Chondrocyte (in vitro differentiated cells): ENCODE measurements at places on chromosomes 12 and 14. TPM values are rescaled to one million over a fixed set of nuclear protein-coding genes. Genes with fewer than 3 reads are reported as not detected.

ADAMTS20 gene
- total RNA-seq: 0.18 to 0.22 TPM in 2 of 3 replicates, not detected in the other

ZDHHC22 gene
- total RNA-seq: 0.13 to 0.30 TPM (median 0.15 TPM) in 3 replicates

CDK2 gene
- 25.5 to 41.4 TPM (median 26.1 TPM) in 3 replicates for total RNA-seq

TMEM132D gene
- total RNA-seq: 1.4 to 3.7 TPM (median 3.1 TPM) in 3 replicates

DLK1 gene
- total RNA-seq: 0.33 to 0.45 TPM in 2 of 3 replicates, not detected in the other

ARMH4 gene
- total RNA-seq: 22.7 to 30.4 TPM (median 23.3 TPM) in 3 replicates

EIF2B1 gene
- 37.4 to 59.5 TPM (median 39.5 TPM) in 3 replicates for total RNA-seq

DNA sequence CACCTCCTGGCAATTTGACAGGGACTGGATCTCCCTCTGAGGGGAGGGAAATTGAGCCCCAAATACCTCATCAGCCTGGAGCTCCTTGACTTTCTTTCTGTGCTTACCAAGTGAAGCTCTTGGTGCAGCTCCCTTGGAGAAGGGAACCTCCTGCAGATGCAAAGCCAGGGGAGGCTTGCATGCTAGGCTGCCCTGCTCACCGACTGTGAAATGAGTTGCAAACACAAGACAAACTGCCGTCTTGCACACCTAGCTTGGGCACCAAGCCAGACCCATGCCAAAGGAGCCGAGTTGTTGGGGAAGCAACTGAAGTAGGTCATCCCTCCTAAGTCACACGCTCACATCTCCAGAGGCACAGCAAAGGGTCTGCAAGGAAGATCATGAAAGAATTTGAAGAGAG lies 95.2 kb downstream of the GTF2A1 start:
- H3K4me3 ChIP-seq: no peak overlapping the region
- no peaks in the 10 kb centered on the region for H3K36me3 ChIP-seq
- no peak for DNase-seq
- H3K4me1 ChIP-seq: no peaks in the 10 kb centered on the region
- H3K27me3 ChIP-seq: peaks cover 4% of the 10 kb centered on the region

DNA sequence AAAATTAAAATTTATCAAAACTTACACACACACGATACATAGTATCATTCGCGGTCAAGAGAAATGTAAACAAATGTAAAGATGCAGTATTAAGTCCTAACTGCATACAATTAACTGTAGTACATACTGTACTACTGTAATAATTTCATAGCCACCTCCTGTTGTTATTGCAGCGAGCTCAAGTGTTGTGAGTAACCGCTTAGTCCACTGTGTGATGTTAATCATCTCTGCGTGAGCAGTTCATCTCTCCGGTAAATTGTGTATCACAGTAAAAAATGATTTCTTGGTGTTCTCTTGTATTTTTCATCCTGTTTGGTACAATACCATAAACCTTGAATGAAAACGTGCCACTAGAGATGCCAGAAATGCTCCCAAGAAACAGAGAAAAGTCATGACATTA lies 6.5 kb downstream of the EPS8 start:
- peak overlapping the region; percentile 92 for H3K27ac ChIP-seq
- no peak for DNase-seq
- peaks cover 88% of the 10 kb centered on the region for H3K4me1 ChIP-seq
- H3K36me3 ChIP-seq: peaks cover 5% of the 10 kb centered on the region
- H3K4me3 ChIP-seq: peak overlapping the region; percentile 37
- H3K27me3 ChIP-seq: no peaks in the 10 kb centered on the region

- no peaks in the 10 kb centered on the region for H3K27me3 ChIP-seq
- H3K4me3 ChIP-seq: no peak overlapping the region
- H3K4me1 ChIP-seq: peaks cover 4% of the 10 kb centered on the region
- no peak for DNase-seq
- no peaks in the 10 kb centered on the region for H3K36me3 ChIP-seq
Measured at GRCh38 chr14:102121567-102121966, 18.1 kb upstream of the WDR20 start.

GRCh38 chr12:117875744-117876435 lies 92.9 kb downstream of the KSR2 start:
- H3K36me3 ChIP-seq: no peaks in the 10 kb centered on the region
- no peak overlapping the region for H3K27ac ChIP-seq
- no peak for DNase-seq

DNA sequence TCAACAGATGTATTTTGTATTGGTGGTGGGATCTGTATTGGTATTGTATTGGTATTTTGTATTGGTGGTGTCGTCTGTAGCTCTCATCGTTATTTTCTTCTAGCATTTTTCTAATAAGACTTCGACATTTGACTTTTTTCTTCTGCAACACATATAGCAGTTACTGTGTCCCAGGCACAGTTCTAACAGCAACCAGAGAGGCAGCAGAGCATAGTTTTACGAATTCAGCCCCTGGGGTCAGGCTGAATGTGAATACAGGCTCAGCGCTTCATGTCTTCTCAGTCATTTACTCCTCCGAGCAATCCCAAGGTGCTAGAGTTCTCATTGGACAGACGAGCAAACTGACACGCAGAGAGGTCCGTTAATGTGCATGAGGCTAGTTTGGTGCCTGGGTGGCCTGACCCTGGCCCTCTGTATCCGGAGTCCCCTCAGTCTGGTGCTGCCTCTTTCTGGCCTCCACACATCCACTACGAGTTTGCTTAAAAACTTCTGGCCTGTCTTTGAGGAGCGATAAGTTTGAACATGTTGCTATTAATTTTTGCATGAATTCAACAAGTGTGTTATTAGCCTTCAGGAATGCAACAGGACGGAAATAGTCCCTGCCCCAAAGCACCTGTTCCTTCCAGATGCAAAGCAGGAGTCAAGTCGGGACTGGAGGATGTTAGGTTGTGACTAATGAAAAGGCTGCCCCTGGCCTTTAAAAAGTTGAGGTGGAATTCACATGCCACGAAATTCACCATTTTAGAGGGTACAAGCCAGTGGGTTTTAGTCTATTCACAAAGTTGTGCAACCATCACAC lies 87.0 kb downstream of the GLT1D1 start:
- H3K27me3 ChIP-seq: peaks cover 3% of the 10 kb centered on the region
- no peak for DNase-seq
- no peaks in the 10 kb centered on the region for H3K4me1 ChIP-seq
- no peak overlapping the region for H3K4me3 ChIP-seq
- no peak overlapping the region for H3K27ac ChIP-seq
- no peaks in the 10 kb centered on the region for H3K36me3 ChIP-seq

- H3K36me3 ChIP-seq: peaks cover 4% of the 10 kb centered on the region
- H3K27ac ChIP-seq: no peak overlapping the region
- H3K27me3 ChIP-seq: peaks cover 26% of the 10 kb centered on the region
- no peak for DNase-seq
- H3K4me1 ChIP-seq: no peaks in the 10 kb centered on the region
- no peak overlapping the region for H3K4me3 ChIP-seq
Measured at GRCh38 chr12:106551410-106551809, 31.4 kb upstream of the RFX4 start.

GRCh38 chr14:27253966-27254365 lies 656.1 kb upstream of the NOVA1 start:
- H3K4me1 ChIP-seq: no peaks in the 10 kb centered on the region
- no peak for DNase-seq
- no peaks in the 10 kb centered on the region for H3K27me3 ChIP-seq
- no peaks in the 10 kb centered on the region for H3K36me3 ChIP-seq

GRCh38 chr14:88188745-88189416 lies 134.2 kb downstream of the KCNK10 start:
- H3K4me1 ChIP-seq: peaks cover 3% of the 10 kb centered on the region
- no peak for DNase-seq
- H3K36me3 ChIP-seq: no peaks in the 10 kb centered on the region
- H3K4me3 ChIP-seq: no peak overlapping the region
- H3K27me3 ChIP-seq: peaks cover 9% of the 10 kb centered on the region

DNA sequence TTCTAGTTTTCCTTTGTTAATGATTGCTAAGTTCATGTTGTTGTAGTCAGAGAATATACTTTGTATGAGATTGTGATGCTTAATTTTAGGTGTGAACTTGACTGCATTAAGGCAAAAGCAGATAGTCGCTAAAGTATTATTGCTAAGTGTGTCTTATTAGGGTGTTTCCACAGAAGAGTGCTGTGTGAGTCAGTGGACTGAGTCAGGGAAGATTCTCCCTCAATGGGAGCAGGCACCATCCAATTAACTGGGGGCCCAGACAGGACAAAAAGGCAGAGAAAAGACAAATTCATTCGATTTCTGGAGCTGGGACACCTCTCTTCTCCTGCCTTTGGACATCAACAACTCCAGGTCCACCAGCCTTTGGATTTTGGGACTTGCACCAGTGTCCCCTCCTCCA lies 48.5 kb downstream of the BAZ1A start:
- no peak for DNase-seq
- no peak overlapping the region for H3K27ac ChIP-seq
- peaks cover 11% of the 10 kb centered on the region for H3K36me3 ChIP-seq

DNA sequence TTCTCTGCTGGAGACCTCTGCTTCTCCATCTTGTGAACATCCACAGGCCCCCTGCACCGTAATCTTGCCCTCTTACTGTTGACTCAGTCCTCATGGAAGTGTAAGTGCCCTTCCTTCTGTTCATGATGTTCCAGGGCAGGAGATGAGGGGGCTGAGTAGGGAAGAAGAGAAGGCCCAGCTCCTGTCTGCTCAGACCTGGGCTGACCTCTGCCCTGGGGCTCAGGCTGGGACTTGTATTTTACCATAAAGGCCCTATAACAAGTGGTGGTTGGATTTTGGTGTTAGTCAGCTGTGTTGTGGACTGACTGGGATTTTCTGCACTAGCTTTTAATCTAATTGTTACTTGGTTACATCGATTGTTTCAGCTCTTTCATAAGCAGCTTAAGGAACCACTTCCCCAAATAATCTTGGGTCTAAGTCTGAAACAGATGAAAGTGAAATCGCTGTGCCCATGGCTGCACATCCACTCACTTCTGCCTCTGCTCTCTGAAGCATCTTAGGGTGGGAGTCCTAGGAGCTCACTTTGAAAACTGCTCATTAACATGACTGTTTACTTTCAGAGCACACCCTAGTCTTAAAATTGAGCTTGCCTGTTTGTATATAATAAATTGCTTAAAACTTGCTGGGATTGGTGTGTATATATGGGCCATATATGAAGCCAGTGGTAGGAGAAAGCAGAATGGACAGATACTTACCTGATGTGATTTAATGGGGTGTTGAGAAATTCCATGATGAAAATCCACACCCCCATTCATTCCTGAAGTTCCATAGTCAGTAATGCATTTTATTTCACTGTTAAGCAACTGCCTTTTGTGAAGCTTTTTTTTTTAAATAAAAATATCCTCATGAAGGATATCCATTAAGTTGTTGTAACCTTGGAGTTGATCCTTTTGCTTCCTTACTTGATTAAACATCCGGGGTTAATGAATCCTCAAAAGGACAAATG lies 17.7 kb downstream of the C12orf71 start:
- no peaks in the 10 kb centered on the region for H3K4me1 ChIP-seq
- DNase-seq: no peak
- H3K27me3 ChIP-seq: no peaks in the 10 kb centered on the region
- H3K36me3 ChIP-seq: peaks cover 12% of the 10 kb centered on the region

DNA sequence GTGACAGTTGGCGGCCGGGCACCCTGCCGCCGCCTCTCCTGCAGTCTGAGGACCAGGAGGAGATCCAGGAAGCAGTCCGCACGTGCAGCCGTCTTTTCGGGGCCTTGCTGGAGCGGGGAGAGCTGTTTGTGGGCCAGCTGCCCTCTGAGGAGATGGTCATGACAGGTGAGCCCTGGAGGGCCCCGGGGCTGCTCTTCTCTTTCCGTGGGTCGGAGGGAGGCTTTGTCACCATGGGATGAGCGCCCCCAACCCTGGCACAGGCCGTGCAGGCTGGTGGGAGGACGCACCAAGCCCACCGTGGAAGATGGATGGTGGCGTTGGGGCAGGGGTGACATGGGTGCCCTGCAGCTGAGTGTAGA lies 532 bp downstream of the NOC4L start:
- no peak for DNase-seq
- H3K27ac ChIP-seq: peak overlapping the region; percentile 27
- H3K4me3 ChIP-seq: peak overlapping the region; percentile 79
- H3K27me3 ChIP-seq: no peaks in the 10 kb centered on the region

DNA sequence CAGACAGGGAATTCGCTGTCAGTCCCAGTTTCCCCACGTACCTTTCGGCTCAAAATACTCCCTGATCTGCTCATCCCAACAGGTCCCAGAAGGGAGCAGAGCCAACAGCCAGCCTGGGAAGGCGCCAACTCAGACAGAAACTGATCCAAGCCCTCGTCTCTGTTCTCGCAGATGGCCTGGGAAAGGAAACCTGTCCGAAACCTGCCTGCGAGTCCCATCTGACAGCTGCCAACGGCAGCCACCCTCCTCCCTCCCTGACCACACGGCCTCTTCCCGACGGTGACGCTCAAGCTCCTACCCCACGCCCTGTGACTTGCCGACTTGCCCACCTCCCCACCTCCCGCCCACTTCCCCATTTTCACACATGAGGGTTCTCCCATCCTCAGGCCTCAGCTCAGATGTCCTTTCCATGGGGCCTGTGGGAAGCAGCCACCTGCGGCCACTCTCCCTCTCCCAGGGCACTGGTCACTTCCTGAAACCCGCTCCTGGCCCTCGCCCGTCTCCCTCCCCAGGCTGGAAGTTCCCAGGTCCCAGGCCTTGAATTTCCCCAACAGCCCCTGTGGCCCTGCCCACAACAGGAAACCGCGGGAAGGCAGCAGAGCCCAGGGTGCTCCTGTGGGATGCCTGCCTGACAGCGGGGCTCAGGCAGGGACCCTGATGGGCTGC lies 60.9 kb upstream of the FBRSL1 start:
- peaks cover 22% of the 10 kb centered on the region for H3K4me1 ChIP-seq
- peaks cover 3% of the 10 kb centered on the region for H3K36me3 ChIP-seq
- DNase-seq: no peak
- H3K4me3 ChIP-seq: no peak overlapping the region

DNA sequence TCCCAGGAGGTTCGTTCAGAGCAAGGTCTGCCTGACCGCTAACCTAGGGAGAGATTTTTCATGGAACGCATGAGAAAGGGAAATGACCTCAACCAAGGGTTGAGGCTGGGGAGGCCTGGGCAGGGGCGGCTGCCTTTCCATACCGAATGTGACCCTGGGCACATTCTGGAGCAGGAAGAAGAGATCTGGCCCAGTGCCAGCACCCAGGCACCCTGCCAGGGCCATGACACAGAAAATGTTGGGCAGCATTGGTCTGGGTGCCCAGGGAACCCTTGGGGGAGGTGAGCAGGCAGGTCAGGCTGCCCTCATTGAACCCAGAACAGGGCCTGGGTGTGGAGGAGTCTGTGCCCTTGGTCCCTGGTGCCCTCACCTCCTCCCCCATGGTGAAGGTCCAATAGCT lies 106.8 kb downstream of the CALM1 start:
- H3K4me1 ChIP-seq: peaks cover 6% of the 10 kb centered on the region
- peaks cover 18% of the 10 kb centered on the region for H3K27me3 ChIP-seq
- H3K4me3 ChIP-seq: no peak overlapping the region
- H3K27ac ChIP-seq: no peak overlapping the region
- DNase-seq: no peak
